ENCODE measurements at places on chromosomes 5 and 9.

DNA sequence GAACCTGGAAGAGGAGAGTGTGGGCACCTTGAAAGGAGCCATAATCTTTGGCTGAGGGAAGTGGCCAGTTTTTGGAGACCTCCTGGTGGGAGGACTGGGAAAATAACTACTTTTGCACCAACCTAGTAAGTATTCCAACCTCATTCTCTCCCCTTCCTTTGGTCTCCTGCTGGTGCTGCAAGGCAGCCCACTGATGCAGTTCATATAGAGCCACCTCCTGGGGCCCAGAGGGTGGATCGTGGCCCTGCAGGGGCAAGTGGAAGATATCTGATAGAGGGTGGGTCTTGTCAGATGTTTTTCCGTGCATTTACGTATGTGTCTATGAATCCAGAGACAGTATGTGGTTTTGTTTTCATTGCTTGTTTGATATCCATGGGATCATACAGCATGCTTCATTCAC is 172.8 kb upstream of the PITX1 start:
- DNase-seq, result no peak

DNA sequence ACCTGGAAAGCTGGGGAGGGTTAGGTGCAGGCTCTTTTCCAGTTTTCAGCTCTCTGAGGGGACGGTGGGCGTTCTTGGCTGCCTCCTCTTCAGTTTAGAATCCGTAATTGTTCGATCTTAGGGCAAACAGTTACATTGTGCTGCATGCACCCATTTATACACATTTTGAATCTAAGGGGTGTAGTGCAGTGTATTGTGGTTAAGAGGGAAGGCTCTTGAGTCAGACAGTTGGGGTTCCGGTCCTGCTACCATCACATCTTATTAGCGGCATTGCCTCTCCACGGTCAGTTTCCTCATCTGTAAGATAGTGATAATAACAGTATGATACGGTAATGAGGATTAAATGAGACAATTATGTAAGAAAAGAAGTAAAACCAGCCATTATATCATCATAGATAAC is 625 bp downstream of the EXOSC2 start:
- DNase-seq, result peak; percentile 63

DNA sequence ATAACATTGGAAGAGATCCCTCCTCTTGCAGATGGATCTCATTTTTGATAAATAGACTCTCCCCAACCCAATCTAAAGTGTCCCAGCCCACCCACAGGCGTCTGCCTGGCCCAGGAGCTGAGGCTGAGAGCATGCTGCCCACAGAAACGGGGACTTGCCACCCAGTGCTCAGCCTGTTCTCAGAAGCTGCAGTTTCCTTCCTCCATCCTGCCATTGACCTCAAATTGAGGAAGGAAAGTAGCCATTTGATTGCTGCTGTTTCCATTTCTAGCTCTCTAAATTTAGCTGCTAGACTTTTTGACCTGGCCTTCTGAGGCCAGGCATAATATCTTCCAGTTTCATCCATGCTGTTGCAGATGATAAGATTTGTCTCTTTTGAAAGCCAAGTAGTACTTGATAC is 31.1 kb upstream of the FRMD3 start:
- no peak for DNase-seq

GRCh38 chr5:139382807-139383206 is 290 bp downstream of the SLC23A1 start:
- no peak for DNase-seq

DNA sequence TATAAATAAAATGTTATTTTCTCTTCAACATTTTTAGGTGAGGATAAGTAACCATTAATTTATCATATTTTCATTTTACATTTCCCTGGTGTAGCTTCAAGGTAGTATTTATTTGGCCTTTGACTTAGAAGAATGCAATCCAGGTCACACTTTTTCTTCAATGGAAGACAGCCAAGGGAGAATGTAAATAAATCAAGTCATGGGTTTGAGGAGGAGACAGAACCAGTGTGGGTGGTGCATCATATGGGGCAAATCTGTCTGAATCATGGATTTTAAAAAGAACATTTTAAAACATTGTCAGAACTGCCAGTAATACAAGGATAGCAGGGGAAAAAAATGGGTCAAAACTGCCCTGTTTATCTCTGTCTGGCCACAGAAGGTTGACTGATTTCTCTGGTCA is 229.5 kb downstream of the FAM114A2 start:
- DNase-seq, result no peak

Measured in Karpas-422 (cell line).